Suprapubic skin (tissue), 4 donors: ENCODE measurements at places on chromosomes 13 and 19. TPM values are rescaled to one million over a fixed set of nuclear protein-coding genes. Genes with fewer than 3 reads are reported as not detected.

GRCh38 chr19:16524991-16525734, 17.1 kb downstream of the CHERP start:
- H3K36me3 ChIP-seq = peaks cover 100% of the 10 kb centered on the region
- DNase-seq = peak; percentile 59
- no peaks in the 10 kb centered on the region for H3K27me3 ChIP-seq
- H3K4me3 ChIP-seq = no peak overlapping the region
- H3K27ac ChIP-seq = no peak overlapping the region

GRCh38 chr19:17332677-17333581, 1.7 kb downstream of the ANO8 start:
- H3K4me3 ChIP-seq = no peak overlapping the region
- no peaks in the 10 kb centered on the region for H3K36me3 ChIP-seq
- H3K27ac ChIP-seq = no peak overlapping the region

DNA sequence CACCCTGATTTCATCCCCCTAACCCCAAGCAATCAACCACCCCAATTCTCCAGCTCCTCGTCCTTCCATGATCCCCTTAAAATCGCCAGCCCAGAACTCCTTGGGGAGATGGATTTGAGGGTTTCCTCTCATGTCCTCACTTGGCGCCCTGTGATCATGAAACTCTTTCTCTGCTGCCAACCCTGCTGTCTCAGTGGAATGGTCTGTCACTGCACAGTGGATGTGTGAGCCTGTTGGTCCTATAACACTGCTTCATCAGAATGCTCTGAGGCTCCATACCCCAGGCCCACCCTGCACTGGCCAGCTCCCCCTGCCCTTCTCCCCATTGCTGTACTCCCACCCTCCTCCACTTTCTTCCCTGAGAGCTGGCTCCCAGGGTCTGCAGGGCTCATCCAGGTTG, 12.6 kb upstream of the ZNF792 start:
- no peak overlapping the region for H3K4me3 ChIP-seq
- H3K27me3 ChIP-seq = no peaks in the 10 kb centered on the region
- peaks cover 13% of the 10 kb centered on the region for H3K4me1 ChIP-seq
- no peak overlapping the region for H3K27ac ChIP-seq

DNA sequence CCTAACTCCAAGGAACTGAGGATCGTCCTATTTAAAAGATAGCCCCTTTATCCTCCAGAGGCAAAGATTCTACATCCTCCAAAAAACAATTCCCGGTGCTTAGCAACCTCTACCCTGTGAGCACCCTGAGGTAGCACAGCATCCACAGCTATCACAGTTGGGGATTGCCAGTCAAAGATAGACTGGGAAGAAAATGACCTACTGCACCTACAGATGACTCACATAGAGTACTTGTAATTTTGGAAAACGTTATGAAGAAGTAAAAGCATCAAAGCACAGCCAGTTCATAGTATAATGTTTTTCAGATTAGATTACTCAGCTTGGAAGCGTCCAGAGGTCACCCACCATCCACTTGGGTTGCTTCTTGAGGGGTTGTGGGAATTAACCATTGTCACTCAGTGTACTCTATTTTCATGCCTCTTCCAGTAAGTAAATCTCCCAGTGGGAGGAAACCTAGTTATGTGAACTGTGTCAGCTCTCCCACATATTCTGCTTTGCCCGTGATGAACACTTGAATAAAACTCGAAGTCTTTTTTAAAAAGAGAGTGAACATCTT, 8.9 kb upstream of the FAM124A start:
- H3K36me3 ChIP-seq = no peaks in the 10 kb centered on the region
- H3K27me3 ChIP-seq = peaks cover 48% of the 10 kb centered on the region
- H3K4me1 ChIP-seq = no peaks in the 10 kb centered on the region
- DNase-seq = no peak
- no peak overlapping the region for H3K4me3 ChIP-seq

The FUT3 gene
- total RNA-seq = 3.6 TPM
